ENCODE measurements at places on chromosomes 16 and 17. TPM values are rescaled to one million over a fixed set of nuclear protein-coding genes. Genes with fewer than 3 reads are reported as not detected.

- H3K36me3 ChIP-seq, result no peaks in the 10 kb centered on the region
- no peaks in the 10 kb centered on the region for H3K27me3 ChIP-seq
- H3K4me1 ChIP-seq, result no peaks in the 10 kb centered on the region
- DNase-seq, result no peak
- H3K27ac ChIP-seq, result no peak overlapping the region
These were observed 48.9 kb downstream of the SNX29 start for GRCh38 chr16:12025472-12025871.

- no peak overlapping the region for H3K4me3 ChIP-seq
- H3K27ac ChIP-seq, result peak overlapping the region; percentile 23
- no peaks in the 10 kb centered on the region for H3K27me3 ChIP-seq
- H3K36me3 ChIP-seq, result no peaks in the 10 kb centered on the region
These were observed 281.8 kb downstream of the HAPSTR1 start for GRCh38 chr16:9372934-9373890.

DNA sequence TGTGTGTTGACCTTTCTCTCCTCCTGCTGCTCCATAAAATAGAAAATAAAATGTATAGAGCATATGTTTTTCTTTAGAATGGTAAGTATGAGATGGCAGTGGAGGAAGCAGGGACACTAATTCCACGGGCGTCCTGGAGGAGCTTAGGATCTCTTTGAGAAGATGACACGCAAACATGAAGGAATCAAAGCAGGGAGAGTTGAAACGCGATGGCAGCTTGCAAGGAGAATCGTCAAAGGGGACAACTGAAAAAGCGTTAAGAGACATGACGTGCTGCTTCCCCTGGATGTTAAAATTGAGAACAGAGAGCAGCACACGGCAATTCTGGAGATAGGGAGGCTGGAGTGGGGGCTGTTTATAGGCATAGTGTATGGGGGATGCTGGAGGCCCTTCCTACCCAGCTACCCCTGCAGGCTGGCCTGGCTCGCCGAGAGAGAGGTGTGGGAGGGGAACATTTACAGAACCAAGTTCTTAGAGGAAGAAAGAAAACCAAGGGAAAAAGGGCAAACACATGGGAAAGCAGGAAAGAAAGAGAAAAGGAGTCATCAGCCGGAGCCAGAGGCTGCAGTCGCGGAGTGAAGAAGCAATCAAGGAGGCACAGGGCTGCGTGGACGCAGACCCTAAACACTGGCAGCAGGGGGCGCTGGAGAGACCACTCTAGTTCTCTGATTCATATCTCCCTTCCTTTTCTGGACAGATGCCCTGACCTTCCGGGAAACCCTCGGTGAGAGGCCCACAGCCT lies 55.8 kb downstream of the MYH13 start:
- H3K4me3 ChIP-seq, result no peak overlapping the region
- no peaks in the 10 kb centered on the region for H3K27me3 ChIP-seq
- no peaks in the 10 kb centered on the region for H3K36me3 ChIP-seq
- H3K4me1 ChIP-seq, result peaks cover 8% of the 10 kb centered on the region

GRCh38 chr16:20938426-20938825 lies 37.9 kb downstream of the LYRM1 start:
- no peaks in the 10 kb centered on the region for H3K27me3 ChIP-seq
- H3K27ac ChIP-seq, result peak overlapping the region; percentile 84
- H3K4me3 ChIP-seq, result no peak overlapping the region
- H3K4me1 ChIP-seq, result peaks cover 30% of the 10 kb centered on the region
- peak; percentile 60 for DNase-seq

Gene SUMO2
- 659 TPM for total RNA-seq

DNA sequence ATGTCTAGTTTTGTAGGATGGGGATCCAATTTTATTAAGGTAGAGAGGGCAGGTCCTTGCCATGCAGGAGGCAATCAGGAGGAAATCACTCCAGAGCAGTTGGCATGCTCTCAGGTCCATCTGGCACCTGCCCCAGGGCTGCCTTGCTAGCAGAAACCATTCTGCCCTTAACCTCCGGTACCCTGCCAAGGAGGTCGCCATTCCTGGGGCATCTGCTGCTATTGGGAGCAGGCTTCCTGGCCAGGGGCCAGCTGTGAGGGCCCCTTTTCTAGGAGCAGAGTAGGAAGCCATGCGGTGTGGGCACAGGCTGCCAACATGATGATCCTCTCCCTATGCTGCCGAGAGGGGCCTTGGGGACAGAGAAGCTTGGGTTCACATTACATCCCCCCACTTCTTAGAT lies 47.6 kb upstream of the MGAT5B start:
- peaks cover 7% of the 10 kb centered on the region for H3K4me1 ChIP-seq
- no peaks in the 10 kb centered on the region for H3K36me3 ChIP-seq
- no peak overlapping the region for H3K27ac ChIP-seq
- H3K27me3 ChIP-seq, result peaks cover 15% of the 10 kb centered on the region

All from activated CD4-positive, alpha-beta T cell treated with anti-CD3 and anti-CD28 coated beads, Interleukin-2, amount 10 ng/mL, durations not matched to agents 24 days and 14 days (primary cell).